ENCODE measurements at places on chromosomes 4 and X.

DNA sequence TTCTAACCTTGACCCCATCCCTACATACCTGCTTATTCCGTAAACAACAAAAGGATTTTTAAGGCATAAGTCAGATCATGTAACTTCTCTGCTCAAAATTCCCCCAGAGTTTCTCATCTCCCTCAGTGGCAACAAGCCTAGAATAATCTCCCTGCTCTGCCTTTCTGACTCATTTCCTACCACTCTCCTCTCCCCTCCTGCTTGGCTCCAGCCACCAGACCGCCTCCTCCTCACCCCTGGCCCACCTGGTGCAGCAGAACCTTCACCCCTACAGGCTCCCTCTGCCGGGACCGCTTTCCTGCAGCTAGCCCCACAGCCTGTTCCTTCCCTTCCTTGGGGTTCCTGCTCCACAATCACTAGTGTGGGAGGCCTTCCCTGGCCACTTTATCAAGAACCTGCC is 32.1 kb downstream of the TSPAN5 start:
- peak; percentile 47 for DNase-seq

DNA sequence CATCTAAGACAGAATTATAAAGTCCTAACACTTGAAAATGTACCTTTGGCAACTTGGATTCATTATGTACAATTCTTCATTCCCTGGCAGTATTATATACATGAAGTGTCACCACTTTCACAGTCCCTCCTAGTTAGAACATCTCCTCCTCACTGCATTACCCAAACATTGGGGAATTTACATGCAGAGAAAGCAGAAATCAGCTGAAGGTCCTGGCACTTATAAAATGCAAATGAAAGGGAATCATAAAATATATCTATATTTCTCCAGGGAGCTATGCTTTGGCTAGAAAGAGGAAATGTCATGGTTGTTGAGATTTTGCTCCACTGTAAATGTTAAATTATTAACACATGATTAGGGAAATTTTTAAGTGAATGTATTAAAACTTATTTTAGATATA is 835.6 kb upstream of the SLIT2 start:
- no peak for DNase-seq

- DNase-seq, result no peak
Measured at GRCh38 chr4:142600952-142601351, 245.1 kb downstream of the INPP4B start.

DNA sequence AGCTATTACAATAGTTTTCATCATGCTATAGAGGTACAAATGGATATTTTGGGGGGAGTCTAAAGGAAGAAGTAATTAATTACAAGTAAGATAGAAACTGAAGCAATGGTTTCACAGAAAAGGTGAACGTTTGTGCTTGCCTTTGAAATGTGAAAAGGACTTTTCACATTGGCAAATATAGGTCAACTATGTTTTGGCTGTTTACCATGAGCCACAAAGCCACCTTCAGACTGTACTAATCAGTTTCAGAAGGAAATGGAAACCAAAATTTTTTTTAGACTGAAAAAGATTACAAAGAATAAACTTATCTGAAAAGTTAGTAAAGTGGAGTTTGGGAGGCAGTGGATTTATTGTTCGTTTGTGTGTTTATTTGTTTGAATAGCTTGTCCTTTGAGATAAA is 32.1 kb downstream of the SYTL5 start:
- DNase-seq, result no peak

GRCh38 chrX:134810211-134810610 is 151.9 kb upstream of the PLAC1 start:
- DNase-seq, result no peak

DNA sequence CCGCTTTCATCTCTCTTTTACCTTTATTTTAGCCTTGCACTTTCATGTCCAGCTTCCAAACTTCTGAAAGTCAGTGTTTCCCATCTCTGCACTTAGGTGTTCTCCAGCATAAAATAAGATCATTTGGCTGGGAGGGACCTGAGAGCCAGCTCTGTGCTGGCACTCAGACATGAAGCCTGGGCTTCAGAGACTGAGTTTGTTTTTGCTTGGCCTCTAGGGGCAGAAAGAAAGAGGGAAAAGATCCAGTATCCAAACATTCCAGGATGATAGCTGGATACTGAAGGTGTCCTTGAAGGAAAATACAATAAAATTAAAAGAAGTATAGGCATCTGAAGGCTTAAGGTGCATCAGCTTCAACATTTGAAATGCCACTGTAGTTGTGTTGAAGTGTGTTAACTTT is 202.4 kb upstream of the ZIC3 start:
- DNase-seq, result no peak

- no peak for DNase-seq
Measured at GRCh38 chrX:103073467-103073866, 9.5 kb upstream of the BEX1 start.

GRCh38 chr4:40525752-40526598 is 103.7 kb downstream of the RBM47 start:
- no peak for DNase-seq

DNA sequence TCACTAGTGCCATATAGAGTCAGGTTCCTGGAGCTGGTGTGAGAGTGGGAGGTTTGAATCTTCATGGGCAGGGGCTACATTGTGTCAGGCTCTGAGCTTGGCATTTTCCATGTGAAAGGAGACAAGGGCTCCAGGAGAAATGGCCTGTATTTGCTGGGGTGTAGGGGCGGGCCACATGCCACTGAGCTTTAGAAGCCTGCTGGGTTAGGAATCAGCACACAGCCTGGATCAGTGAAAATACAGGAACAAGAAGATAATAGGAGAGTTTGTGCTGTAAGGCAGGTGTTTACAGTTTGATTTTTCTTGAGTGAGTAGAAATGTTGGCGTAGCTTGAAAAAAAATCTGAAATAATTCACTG is 35.4 kb downstream of the TBC1D14 start:
- DNase-seq, result no peak

DNA sequence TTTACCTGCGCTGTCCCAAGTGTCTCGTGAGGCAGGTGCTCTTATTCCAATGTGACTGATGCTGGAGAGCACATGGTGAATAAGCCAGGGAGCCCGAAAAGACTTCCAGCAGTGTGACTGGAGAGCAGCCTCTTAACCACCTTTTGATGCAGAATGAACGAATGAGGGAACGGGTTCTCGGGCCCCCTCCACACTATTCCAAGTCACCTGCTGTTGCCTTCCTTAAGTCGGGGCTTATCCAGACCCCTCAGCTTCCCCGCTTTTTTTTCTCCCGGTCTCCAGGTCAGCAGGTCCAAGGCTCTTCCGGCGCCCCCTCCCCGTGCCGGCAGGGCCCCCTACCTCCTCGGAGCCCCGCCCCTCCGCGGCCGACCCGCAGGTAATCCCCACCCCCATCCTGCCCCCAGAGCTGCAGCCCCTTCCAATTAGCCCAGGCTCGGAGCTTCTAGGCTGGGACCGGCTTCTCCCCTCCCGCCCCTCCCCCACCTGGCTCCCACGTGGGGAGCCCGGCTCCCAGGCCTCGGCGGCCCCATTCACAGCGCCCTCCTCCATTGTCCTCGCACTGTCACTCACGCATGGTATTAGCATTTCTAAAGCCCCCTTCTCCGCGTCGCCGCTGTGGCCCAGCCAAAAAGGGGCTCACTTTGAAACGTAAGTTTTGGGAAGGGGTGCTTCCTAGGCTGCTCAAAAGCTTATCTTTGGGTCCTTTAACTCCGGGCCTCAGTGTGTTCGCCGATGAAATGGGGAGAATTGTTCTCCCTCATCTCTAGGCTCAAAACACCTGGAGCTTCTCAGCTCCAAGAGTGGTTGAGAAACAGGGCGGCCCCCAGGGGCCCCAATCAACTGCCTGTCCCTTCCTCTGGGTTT is 56.2 kb upstream of the PJA1 start:
- DNase-seq, result no peak

DNA sequence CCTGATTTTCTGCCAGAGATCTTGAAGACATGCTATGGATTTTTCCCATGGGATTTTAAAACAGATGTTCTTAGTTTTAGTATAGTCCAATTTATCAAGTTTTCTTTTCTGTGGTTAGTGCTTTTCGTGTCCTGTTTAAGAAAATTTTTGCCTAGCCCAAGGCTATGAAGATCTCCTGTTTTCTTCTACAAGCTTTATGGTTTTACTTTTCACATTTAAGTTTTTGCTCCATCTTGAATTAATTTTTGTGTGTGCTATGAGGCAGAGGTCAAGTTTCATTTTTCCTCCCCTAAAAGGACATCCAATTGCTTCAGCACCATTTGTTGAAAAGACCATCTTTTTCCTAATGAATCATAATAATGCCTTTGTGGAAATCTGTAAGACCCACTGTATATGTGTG is 65.6 kb downstream of the POLR2B start:
- no peak for DNase-seq

GRCh38 chrX:46572340-46572936 is 1.1 kb upstream of the CHST7 start:
- DNase-seq, result no peak

DNA sequence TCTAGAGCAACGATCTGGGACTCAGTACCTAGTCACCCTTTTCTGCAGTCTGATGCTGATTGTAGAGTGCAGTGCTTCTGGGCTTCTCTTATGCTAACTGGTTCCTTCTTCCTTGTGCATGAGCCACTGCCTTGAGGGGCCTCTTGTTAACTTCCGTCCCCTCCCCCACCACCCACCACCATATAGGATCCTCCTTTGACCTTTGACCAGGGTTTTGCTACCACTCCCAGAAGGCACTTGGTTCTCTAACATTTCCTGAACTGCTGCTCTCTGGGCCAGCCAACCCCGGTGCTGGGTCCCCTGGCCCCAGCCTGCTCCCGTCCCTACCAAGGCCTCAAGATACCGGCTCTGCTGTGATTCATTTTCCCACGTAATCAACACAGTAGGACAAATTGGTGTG is 104.6 kb upstream of the KLF3 start:
- DNase-seq, result no peak

DNA sequence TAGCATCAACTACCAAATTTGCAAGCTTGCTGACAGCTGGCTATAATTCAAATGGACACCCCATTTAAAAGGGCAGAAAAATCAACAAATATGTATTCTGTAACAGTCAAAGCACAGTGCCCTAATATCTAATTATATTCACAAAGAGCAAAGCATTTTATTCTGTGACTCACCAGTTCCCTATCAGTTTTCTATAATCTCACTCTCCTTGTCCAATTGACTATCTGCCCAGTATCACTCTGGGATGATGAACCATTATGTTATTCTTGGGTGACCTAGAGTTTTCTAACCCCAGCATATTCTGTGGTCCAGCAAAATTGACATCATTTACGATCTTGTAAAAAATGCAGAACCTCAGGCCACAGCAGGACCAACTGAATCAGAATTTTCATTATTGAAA is 82.0 kb upstream of the FREM3 start:
- no peak for DNase-seq

DNA sequence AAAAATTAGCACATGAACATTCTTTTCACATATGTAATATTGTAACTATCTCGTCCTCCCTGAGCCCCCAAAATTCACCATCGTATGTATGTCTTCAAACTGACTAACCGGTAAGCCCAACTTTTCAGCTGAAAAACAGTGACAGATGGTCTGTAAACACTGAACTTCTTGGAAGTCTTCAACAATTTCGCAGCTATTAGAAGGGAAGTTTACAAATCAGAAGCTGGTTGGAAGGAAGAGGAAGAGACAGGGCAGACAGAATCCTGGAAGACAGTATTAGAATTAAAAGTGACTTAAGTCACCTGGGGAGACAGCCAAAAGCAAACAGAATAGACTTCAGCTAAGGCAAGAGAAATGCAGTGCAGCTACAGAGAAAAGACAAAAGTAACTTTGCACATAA is 858.4 kb downstream of the ADGRL3 start:
- DNase-seq, result no peak

DNA sequence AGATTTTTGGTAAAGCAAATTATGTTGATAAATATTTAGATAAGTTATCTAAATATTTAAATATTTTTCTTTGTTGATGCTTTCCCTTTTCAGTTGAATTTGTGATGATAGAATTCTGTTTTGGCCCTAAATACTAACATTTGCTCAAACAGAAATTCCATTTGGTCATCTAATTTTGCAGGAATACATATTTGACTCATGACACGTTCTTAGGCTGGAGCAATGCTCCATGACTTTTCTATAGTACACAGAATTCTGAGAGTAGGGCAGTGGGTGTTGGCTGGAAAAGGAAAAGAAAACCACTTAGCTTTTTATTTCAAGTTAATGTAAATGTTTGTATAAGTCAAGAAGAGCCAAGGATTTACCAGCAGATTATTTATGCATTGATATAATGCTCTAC is 58.6 kb upstream of the GK2 start:
- no peak for DNase-seq

All from ureter (tissue), 1 donor.